ENCODE measurements at places on chromosomes 2 and 18.

DNA sequence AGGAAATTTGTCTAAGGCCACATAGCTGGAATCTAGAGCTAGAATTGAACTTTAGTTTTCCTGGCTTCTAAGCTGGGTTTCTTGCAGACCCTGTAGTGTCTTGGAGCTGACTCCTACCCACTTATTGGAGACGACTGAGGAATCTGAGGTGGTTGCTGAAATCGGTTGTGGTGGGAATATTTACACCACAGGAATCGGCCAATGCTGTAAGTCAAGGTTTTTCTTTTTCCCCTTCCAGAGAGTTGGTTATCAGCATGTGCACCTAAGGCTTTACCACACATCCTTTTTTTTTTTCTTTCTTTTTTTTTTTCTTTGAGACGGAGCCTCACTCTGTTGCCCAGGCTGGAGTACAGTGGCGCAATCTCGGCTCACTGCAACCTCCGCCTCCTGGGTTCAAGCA lies 9.4 kb downstream of the CABLES1 start:
- no peak for DNase-seq

DNA sequence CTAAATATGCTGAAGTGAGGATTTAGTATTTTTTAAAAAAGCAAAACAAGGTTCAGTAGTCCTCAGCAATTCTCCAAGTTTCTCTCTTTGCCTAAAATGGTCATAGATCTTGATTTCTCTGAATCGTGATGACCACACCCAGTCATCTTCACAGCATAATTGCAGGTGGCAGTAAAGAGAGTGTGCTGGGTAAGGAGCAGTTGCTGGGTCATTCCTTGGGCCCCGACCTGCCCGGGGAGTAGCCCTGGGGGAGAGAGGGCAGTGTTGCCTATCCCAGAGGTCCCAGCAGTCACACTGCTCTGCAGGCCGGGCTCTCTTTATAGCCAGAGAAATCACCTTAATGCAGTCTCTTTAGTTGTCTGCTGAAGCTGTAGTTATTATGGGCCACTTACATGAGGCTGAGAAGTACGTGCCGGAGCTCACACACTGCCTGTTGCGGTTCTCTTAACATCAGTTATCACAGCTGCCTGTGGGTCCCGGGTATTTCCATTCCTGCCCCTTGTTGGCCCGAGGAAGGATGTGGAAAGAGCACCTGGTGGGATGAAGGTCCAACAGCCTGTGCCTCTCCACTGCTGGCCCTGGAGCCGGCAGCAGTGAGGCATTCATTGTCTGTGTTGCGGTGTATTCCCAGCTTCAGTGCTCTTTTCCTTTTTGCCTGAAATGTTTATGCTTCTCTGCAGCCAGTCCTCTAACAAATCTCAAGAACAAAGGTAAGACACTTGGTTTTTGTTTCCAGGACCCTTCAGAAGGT lies 230.1 kb downstream of the ALPK2 start:
- DNase-seq, result no peak

- no peak for DNase-seq
Observed at GRCh38 chr2:59034837-59035236, 793.7 kb upstream of the FANCL start.

- DNase-seq, result no peak
Observed at GRCh38 chr18:58309610-58310239, 265.7 kb downstream of the NEDD4L start.

DNA sequence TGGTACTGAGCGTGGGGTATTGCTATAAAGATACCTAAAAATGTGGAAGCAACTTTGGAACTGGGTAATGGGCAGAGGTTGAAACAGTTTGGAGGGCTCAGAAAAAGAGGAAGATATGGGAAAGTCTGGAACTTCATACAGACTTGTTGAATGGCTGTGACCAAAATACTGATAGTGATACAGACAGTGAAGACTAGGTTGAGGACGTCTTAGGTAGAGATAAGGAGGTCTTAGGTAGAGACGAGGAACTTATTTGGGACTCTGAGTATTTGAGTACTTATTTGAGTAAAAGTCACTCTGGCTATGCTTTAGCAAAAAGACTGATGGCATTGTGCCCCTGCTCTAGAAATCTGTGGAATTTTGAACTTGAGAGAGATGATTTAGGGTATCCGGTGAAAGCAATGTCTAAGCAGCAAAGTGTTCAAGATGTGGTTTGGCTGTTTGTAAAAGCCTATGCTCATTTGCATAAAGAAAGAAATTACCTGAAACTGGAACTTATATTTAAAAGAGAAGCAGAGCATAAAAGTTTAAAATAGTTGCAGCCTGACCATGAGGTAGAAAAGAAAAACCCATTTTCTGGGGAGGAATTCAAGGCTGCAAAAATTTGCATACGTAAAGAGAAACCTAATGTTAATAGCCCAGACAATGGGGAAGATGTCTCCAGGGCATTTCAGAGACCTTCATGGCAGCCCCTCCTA lies 219.6 kb downstream of the PDE1A start:
- no peak for DNase-seq

DNA sequence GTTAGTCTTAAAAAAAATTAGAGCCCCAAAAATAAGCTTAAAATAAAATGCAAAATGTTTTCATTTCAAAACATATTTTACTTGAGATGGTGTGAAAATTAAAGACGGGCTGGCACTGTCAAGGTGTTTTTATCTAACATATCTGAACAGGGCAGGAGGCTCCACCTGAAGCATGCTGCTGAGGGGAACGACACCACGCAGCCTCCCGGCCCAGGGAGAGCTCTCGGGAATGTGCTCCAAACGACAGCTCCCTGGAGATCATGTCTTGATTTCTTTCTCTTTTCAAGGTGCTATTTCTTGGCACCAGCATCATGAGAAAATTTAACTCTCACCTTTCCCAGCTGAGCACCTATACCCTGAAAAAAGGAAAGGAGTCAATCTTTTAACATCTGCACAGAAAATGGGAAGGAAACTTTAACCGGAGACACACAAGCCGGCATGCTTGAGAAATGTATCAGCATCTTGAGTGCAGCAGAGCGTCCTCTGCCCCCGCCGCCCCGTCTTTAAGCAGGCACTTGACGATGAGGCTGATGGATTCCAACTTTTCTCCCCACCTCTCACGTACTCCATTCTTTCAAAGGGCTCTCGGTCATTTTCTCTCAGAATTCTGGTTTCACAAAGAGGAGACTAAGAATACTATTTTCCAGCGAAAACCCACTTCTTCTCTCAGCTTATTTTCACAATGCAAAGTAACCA lies 56.6 kb downstream of the EIPR1 start:
- no peak for DNase-seq

DNA sequence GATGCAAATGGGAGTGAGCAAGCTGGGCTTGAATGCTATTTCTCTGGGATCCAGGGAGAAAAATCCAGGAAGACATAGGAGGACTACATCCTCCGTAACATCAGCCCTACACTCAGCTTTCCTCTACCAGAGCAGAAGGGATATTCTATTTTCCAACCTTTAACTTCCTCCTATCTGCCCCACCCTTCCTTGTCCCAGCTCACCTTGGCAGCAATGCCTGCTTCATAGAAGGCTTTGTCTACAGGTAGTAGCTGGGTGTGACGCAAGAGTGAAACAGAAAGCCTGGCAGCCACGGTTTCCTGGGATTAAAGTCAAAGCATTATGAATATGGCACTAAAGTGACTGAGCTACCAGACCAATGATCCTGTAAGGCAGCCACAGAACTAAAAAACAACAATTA lies 3.9 kb downstream of the KRTCAP3 start:
- no peak for DNase-seq

DNA sequence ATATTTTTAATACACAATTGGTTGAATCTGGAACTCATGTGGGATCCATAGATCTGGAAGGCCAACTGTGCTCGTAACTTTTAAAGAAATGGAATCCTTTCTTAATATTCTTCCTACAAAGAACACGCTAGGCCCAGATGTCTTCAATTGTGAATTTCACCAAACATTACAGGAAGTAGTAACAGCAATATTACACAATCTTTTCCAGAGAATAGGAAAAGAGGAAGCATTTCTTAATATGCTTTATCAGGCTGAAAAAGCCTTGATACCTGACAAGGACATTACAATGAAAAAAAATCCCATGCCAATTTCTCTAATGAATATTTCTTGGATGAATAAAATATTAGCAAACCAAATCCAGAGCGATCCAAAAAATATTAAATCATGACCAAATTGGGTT lies 80.3 kb upstream of the HAAO start:
- DNase-seq, result no peak

DNA sequence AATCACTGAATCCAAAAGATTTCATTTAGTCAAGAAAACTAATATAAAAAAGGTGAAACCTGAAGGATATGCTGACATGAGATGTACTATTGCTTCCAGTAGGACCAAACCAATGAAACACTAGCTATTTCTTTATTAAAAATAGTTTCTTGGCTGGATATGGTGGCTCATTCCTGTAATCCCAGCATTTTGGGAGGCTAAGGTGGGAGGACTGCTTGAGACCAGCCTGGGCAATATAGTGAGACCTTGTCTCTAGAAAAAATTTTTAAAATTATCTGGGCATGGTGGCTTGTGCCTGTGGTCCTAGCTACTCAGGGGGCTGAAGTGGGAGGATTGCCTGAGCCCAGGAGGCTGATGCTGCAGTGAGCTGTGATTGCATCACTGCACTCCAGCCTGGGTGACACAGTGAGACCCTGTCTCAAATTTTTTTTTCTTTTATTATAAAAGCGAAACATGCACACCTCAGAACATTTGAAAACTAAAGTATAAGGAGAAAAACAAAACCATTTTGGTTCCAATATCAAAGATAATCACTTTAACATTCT lies 266.2 kb downstream of the TGIF1 start:
- DNase-seq, result no peak

GRCh38 chr2:178880257-178880656 lies 73.0 kb upstream of the TTN start:
- no peak for DNase-seq

- no peak for DNase-seq
Observed at GRCh38 chr2:127577503-127577902, 42.0 kb downstream of the MYO7B start.

DNA sequence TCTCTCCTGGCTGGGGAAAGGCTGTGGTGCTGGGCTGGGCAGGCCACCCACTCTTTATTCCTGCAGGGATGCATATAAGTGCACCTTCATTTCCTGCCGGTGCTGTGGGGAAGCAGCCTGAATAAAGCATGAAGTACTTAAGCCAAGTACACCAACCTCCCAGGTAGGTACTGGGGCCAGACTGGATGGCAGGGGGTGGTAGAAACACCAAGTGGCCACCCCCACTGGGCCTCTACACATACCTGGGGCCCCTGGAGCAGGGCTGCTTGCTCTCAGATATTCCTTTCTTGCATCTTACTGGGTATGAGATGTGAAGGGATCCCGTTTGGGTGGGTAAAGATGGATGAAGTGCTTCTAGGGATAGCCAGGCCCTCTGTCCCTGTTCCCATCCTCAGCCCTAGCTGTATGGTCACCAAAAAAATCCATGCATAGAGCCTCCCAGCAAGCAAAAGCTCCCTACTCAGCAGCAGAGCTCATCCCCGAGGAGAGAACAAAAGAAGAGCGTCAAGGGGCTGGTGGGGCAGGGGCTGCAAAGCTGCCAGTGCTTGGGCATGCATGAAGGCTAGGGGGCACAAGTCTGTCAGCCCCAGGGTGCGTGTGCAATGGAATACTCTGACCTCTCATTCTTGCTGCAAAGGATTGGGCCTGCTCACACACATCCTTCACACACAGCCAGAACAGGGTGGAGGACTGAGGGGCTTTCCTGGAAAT lies 22.0 kb downstream of the CCT7 start:
- DNase-seq, result no peak

- DNase-seq, result no peak
Observed at GRCh38 chr18:51168026-51168742, 29.3 kb downstream of the MEX3C start.

GRCh38 chr2:102112271-102112670 lies 30.3 kb upstream of the IL1R1 start:
- DNase-seq, result no peak

DNA sequence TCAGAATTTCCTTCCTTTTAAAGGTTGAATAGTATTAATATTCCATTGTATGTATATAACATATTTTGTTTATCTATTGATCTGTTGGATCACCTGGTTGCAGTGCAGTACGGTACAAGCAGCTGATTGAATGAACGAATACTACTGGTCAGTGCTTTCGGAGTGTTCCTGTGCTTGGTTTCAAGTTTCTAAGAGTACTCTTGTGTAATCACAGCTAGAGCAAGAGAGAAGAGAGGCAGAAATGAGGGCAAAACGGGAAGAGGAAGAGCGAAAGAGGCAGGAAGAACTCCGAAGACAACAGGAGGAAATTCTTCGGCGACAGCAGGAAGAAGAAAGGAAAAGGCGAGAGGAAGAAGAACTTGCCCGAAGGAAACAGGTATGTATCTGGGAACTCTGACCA lies 40.3 kb upstream of the KCNJ13 start:
- DNase-seq, result no peak

DNA sequence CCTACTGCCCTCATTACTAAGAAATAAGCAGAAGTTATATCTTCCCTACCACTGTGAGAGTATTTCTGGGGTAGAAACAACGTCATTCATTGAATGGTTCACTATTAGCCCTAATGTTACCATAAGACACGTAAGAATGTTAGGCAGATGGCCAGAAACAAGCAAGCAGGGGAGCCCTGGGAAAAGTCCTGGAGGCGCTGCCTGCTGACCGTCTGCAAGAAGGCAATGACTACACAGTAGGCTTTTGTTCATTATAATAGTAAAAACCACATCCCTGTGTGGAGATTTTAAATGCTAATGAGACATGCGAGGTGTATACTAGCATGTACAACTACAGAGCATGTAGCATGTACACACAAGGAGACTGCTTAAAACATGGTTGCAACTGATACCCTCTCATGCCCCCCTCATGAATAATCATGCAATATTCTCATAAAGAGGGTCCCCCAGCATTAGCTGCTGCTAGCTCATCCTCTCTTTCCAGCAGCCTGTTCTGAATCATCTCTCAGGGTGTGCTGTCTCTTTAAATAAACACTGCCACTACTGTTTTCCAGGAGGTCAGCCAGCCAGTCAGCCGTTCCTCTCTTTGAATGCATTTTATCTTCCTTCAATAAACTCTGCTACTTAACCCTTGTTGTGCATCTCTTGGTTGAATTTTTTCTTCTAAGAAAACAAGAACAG lies 23.6 kb downstream of the SUCLG1 start:
- no peak for DNase-seq

DNA sequence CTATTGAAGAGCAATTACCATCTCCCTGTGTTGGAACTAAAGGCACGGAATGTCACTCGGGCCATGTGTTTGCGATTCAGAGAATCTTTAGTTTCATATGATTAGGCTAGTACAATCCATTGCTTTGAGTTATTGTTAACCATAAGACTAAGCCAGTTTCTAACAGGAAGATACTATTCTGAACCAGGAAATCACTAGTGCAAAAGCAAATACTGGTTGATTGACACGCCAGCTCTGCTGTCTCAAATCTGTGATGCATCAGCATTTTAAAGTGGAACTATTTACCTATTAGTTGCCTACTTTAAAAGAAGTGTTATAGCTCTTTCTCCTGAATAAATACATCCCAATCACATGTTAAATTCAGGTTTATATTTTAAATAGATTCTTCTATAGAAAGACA lies 61.9 kb downstream of the AFTPH start:
- DNase-seq, result no peak

- no peak for DNase-seq
Observed at GRCh38 chr2:138602166-138602460, 100.5 kb downstream of the SPOPL start.

GRCh38 chr2:181682795-181683517 lies 2.6 kb upstream of the NEUROD1 start:
- no peak for DNase-seq

GRCh38 chr2:19872302-19872701 lies 29.5 kb downstream of the TTC32 start:
- DNase-seq, result no peak

- no peak for DNase-seq
Observed at GRCh38 chr2:198100346-198100745, 296.0 kb downstream of the PLCL1 start.
